ENCODE measurements at places on chromosomes 2 and 18. TPM values are rescaled to one million over a fixed set of nuclear protein-coding genes. Genes with fewer than 3 reads are reported as not detected.

GRCh38 chr18:59448546-59448945 lies 89.5 kb upstream of the LMAN1 start:
- no peak for DNase-seq

Gene TMEM163
- total RNA-seq: 3.3 TPM

GRCh38 chr18:49723648-49724180 lies 89.6 kb downstream of the ACAA2 start:
- no peak for DNase-seq

DNA sequence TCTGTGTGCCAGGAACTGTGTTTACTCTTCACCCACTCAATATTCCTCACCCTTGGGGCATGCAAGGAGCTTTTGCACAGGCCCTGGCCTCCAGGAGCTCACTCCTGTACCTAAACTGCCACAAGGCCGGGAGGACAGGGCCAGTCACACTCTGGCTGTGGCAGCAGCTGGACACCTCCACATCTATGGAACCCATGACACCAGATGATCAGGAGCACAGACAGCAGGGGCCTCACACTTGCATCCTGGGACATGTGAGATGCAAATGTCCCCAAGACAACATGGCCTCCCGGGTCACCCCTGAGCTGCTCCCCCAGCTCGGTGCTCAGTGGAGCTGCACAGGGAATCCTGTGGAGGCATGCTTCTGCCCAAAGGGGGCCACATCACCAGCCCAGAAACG lies 61.8 kb upstream of the SLC66A3 start:
- no peak for DNase-seq

DNA sequence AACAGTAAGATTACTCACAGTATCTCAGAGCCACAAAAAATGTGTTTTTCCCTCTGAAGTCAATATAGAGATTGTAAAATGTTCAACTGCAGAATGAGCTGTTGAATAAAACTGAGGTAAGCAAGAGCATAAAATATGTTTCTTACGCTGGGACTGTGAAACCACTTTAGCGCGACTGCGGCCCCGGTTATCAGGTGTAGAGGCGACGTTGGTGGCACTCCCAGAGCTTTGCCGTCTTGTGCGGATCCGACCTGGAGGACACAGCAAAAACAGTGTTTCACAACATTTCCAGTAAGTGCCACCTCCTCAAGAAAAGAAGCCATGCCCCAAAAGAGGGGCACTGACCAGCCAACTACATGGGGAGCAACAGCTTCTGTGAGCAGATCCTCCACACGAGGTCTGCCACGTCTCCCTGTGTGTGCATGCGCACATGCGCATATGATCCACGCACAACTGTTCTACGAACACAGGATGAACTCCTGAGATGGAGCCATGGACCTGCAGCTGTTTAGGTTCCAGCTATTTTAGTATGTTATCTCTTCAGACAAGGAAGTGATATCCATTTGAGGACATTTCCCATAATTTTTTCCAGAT lies 100.7 kb upstream of the RNU4ATAC start:
- no peak for DNase-seq

Gene GALR1
- 0.03 TPM for total RNA-seq

DNA sequence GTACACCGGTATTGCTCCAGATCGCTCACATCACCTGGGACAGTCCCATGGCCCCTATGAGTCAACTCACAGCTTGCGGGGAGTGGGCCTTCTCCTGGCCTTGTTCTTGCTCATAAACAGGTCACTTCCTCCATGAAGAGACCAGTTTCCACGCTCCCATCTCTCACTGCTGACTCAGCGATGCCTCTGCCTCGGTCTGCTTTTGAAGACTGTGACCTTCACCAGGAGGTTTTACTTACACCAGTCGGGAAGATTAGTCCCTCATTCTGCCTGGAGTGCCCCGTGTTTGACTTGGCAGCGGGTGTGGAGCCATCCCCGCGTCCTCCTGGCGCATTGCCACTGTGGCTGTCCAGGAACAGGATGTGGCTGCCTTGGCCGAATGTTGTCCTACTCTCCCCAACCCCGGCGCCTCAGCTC lies 159.8 kb downstream of the RHBDD1 start:
- peak; percentile 65 for DNase-seq
